Retinal pigment epithelial cell (primary cell): ENCODE measurements at places on chromosomes 3 and 15.

DNA sequence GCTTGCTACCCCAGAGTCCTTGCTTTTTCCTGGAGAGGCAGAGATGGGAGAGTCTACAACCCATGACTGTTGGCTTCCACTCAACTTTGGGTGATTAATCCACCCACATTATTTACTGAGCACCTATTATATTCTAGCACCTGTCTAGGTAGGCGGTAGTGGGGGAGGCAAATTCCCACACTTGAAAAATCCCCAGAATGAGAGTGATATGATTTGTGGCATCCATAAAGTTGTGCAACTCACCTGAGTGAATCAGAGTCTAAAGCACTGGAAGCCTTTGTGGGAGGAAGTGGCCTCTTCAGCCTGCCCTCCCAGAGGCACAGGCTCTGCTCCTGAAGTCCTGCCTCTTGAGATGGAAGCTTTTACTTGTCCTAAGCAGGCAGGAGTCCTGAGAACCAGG lies 40.4 kb upstream of the CTNNB1 start:
- no peak for DNase-seq

DNA sequence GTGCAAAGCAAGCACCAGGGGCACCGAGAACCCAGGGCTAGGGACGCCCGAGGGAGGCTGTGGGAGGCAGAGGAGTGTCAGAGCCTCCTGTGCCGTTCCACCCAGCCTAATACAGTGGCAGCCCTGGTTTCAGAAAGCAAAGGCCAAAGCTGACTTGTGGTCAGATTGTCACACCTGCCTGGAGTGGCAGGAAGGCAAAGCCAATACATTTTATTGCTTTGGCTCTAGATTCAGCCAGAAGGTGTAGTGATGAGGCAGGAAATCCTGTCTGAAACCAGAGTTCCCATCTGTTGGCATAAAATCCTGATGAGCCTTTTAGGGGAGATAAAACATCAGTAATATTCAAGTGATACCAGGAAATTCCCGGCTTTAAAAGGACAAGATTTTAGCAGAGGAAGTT lies 168.3 kb downstream of the SLCO3A1 start:
- no peak for DNase-seq

DNA sequence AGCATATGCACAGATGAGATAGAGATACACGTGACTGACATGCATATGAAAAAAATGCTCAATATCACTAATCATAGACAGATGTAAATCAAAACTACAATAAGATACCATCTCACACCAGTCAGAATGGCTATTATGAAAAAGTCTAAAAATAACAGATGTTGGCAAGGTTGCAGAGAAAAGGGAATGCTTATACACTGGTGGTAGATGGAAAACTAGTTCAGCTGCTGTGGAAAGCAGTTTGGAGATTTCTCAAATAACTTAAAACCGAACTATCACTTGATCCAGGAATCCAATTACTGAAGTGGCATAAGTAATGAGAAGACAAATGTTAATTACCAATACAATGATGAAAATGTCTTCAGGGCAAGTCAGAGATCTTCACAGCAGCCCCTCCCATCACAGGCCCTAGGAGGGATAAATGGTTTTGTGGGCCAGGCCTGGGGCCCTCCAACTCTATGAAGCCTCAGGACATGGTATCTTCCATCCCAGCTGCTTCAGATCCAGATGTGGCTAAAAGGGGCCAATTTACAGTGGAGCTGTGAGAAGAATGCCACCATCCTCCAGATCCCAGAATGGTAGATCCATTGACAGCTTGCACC lies 71.4 kb upstream of the PLSCR4 start:
- DNase-seq = no peak

GRCh38 chr15:79682851-79683288 lies 213.9 kb downstream of the MTHFS start:
- DNase-seq = no peak

- DNase-seq = no peak
These were observed 13.5 kb downstream of the MCCC1 start for GRCh38 chr3:183085634-183086390.

DNA sequence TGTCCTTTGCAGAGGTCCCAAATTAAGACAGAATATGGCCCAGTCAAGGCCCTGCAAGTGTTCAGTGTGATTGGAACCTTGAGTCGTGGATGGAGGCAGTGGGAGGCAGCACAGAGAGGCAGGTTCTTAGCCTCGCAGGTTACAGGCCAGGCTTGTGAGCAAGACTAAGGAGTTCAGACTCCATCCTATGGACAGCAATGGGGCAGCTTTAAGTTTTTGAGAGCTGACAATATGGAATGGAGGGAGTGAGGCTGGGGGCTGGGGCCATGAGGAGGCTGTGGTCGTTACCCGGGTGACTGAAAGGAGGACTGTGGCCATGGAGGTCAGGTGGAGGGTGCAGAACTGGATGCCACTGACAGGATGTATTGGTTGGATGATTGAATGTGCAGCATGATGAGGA lies 74.1 kb upstream of the PRR23C start:
- no peak for DNase-seq

GRCh38 chr3:132405188-132405587 lies 12.1 kb upstream of the DNAJC13 start:
- no peak for DNase-seq

- no peak for DNase-seq
These were observed 44.9 kb upstream of the CAPN7 start for GRCh38 chr3:15161133-15161532.

GRCh38 chr3:150251187-150252062 lies 156.7 kb upstream of the TSC22D2 start:
- DNase-seq = peak; percentile 82

- DNase-seq = no peak
These were observed 13.2 kb downstream of the NR1I2 start for GRCh38 chr3:119794971-119795612.

DNA sequence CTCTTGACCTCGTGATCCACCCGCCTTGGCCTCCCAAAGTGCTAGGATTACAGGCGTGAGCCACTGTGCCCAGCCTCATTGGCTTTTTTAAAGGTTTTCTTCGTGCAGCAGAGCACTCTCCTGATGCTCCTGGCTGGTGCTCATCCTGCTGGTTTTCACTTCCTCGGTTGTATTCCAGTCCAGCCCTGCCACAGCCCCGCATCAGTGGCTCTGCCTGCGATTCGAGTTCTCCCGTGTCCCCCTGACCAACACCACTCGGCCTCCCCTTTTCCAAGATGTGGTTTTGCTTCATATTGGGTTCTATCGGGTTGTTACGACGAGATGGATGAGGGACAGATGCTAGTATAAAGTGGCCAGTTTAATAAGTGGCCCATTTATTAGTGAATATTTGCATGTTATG lies 27.8 kb downstream of the EFCC1 start:
- DNase-seq = no peak

GRCh38 chr3:133932009-133932408 lies 36.3 kb upstream of the RAB6B start:
- no peak for DNase-seq

- no peak for DNase-seq
These were observed 19.5 kb downstream of the SETMAR start for GRCh38 chr3:4322635-4323034.
